ENCODE measurements at places on chromosomes 4 and X. TPM values are rescaled to one million over a fixed set of nuclear protein-coding genes. Genes with fewer than 3 reads are reported as not detected.

MAGEA2B gene
- total RNA-seq: not detected

TBC1D14 gene
- 22.0 TPM for total RNA-seq

JAKMIP1 gene
- total RNA-seq: not detected

SLC9B1 gene
- total RNA-seq: 0.24 TPM

AKAP4 gene
- not detected for total RNA-seq

ARL9 gene
- 0.10 TPM for total RNA-seq

MAOB gene
- 0.19 TPM for total RNA-seq

GABRG1 gene
- not detected for total RNA-seq

SHOX gene
- total RNA-seq: not detected

RPS6KA3 gene
- 91.6 TPM for total RNA-seq

NHSL2 gene
- total RNA-seq: 36.9 TPM

CA5B gene
- 1.4 TPM for total RNA-seq

SPIN2A gene
- not detected for total RNA-seq

NKX6-1 gene
- total RNA-seq: 0.47 TPM

TMEM165 gene
- 228 TPM for total RNA-seq

MAGEB2 gene
- not detected for total RNA-seq

DKK2 gene
- total RNA-seq: 0.06 TPM

PRDM5 gene
- total RNA-seq: 6.9 TPM

RXFP1 gene
- not detected for total RNA-seq

GPR82 gene
- not detected for total RNA-seq

ARHGAP36 gene
- not detected for total RNA-seq

INPP4B gene
- total RNA-seq: 2.3 TPM

PLS3 gene
- total RNA-seq: 293 TPM

CSAG2 gene
- total RNA-seq: not detected

ARHGAP4 gene
- total RNA-seq: 24.2 TPM

Measured in glomerular endothelial cell (primary cell).